ENCODE measurements at places on chromosomes 4 and X.
A peak's percentile ranks its signal among the peaks of the same experiment; 100 is the strongest.

- no peak for DNase-seq
Measured at GRCh38 chrX:68694435-68695205, 47.2 kb downstream of the STARD8 start.

- DNase-seq = peak; percentile 10
Measured at GRCh38 chrX:76279007-76279406, 106.1 kb downstream of the PBDC1 start.

DNA sequence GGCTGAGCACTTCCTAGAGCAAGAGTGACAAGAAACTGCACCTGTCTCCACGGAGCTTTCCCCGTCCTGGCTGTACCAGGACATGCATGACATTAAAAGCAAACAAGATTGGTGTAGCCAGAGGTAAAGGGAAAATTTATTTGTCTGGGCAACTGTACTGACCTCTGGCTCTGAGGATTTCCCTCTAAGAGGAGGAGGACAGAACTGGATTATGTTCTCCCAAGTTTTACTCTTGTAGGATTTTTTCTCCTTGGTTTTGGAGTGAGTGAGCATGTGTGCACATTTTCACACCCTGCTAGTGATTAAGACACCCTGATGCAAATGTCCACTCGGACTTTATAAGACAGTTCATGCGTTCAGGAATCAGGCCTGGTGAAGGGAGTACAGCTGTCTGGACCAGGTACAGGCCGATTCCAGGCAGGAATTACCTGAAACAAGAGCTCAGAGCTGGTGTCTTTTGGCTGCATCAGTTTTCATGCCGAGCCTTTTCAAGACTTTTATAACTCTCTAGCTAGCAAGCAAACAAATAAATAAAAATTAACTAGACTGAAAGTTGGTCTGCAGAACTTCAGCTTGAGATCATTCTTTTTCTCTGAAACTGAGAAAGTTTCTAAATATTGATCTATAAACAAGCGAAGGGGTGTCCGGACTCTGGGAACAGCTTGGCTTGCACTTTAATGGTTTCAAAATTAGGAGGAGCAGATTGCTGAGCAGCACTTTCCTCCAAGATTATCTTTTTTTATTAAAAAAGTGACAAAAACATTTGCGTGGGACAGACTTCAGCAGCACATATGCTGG, 51.3 kb upstream of the SPRY1 start:
- DNase-seq = no peak

- DNase-seq = no peak
Measured at GRCh38 chrX:97308171-97308570, 424.5 kb downstream of the RPA4 start.

DNA sequence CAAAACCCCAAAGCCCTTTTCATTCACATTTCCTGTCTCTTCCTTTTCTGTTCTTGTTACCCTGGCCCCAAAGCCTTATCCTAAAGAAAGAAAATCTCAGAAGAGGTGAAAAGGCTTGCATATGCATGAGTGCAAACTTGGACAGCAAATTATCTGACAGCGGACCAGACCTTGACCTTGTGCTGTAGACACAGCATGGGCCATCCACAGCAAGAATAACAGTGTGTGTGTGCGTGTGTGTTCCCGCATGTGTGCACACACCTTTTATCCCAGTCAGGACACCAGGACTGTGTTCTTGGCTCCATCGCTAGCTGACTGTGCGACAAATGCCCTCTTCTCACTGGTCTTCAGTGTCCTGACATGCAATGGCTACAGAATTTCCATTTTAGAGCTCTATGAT, 35.3 kb downstream of the ZBTB49 start:
- no peak for DNase-seq

GRCh38 chr4:84451546-84451945, 47.5 kb downstream of the NKX6-1 start:
- DNase-seq = no peak

- no peak for DNase-seq
Measured at GRCh38 chrX:13432414-13433297, 112.8 kb upstream of the ATXN3L start.

- no peak for DNase-seq
Measured at GRCh38 chrX:15913146-15913545, 58.5 kb upstream of the AP1S2 start.

- no peak for DNase-seq
Measured at GRCh38 chrX:1169189-1169588, 43.3 kb downstream of the CRLF2 start.
